ENCODE measurements at places on chromosomes 3 and 15.

DNA sequence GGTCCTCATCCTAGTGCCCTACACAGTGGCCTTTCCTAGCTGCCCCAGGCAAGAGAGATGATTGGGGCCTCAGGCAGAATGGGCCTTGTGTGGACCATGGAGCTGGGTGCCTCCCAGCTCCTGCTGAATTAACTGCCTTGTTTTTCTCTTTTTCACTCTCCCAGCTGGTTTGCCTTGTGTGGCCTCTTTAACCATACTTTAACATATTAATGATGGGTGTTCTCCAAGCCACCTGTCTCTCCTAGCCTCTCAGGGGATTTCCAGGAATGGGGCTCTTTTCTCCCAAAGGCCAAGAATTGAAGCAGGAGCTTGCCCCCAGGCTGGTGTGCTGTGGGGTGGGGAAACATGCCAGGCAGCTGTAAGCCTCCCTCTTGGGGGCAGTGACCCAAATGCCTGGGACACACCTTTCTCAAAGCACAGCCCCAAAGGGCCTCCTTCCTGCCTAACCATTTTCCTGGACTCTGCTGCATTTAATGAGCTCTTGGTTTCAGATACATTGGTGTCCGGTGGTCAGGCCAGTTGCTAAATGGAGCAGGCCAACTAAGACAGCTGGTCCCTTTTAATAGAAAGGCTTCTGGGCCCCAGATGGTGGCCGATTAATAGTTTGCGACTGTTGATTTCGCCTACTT lies 5.6 kb downstream of the ALPK3 start:
- DNase-seq: no peak

DNA sequence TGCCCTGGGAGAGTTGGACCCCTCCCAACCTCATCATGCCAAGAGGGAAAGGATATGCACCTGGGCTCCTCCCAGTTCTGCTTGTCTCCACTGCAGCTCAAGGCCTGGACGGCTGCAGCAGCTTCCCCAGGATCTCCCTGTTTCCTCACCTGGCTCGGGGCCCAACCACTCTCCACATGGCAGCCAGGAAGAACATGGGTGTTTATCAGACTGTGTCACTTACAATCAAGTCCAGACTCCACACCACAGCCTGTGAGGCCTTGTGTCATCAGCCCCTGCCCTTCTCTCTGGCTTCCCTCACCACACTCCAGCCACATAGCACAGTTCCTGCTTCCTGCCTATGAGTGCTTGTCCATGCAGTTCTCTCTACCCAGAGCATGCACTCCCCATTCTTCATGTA lies 534.4 kb downstream of the EPHB1 start:
- no peak for DNase-seq

GRCh38 chr3:179174316-179174715 lies 26.2 kb downstream of the PIK3CA start:
- no peak for DNase-seq

- DNase-seq: peak; percentile 52
These were observed 105.1 kb upstream of the GALNT15 start for GRCh38 chr3:16069149-16069922.

GRCh38 chr3:190224456-190224855 lies 97.8 kb downstream of the CLDN1 start:
- no peak for DNase-seq

DNA sequence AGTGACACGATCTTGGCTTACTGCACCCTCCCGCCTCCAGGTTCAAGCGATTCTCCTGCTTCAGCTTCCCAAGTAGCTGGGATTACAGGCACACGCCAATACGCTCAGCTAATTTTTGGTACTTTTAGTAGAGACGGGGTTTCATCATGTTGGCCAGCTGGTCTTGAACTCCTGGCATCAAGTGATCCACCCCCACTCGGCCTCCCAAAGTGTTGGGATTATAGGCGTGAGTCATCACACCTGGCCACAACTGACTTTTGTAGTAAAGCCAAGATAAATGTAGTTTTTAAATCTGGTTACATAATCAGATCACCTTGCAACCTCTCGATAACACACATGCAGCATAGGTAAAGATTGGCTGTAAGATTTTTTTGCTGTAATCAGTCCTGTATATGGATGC lies 657.5 kb upstream of the DPPA4 start:
- DNase-seq: no peak

DNA sequence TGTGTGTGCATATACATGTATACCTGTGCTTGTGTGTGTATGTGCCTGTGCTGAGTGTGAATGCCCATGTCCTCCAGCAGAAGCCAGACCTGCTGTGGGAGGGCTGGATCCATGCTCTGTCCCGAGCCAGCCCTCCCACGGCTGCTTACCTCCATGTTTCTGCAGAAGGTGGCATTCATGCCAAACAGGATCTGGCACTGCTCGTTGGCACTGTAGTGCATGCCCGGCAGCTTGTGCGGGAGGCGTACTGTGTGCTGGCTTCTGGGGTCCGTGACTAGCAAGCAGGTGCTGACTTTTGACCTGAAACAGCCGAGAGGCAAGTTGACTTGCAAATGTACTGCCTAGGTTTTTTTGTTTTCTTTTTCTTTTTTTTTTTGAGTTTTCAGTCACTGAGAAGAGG lies 189.3 kb downstream of the ADAMTS17 start:
- DNase-seq: no peak

GRCh38 chr3:63384382-63384781 lies 106.3 kb downstream of the SYNPR start:
- DNase-seq: no peak

- DNase-seq: no peak
These were observed 599.4 kb downstream of the ZIC1 start for GRCh38 chr3:148008591-148008990.

DNA sequence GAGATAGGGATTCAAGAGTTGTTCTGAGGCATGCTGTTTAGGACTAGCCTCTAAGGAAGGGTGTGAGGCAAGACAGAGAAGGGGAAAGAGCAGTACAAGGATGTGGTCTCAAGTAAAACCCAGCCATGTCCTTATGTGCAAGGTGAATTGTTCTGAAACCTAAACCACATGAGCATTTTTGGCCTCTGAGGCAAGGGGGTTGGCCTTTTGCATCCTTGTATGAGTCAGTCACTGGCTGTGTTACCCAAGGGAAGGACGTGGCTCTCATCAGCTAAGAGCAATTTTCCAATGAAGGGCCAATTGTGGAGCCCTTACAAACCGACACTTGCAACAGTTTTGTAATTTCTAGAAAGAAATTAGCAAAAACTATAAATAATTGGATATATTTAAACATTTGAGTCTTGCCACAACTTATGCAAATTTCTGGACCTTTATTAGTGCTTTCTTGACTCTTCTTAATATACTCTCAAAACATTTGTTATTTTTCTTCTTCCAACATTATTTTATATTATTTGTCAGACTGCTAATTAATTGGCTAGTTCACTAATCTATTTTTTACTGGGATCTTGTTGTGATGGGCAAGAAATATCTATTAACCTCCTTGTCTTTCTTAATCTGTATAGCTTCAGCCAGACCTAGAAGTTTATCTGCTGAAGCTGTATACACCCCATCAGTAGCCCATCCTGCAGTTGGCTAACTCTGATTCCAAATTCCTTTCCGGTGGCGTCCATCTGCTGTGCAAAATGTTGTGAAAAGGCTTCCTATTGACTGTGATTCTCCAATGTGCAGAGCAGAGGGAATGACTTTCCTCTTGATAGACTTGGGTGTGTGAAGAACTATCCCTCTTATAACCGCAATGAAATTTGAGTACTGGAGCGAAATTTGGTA lies 97.7 kb upstream of the P2RY1 start:
- DNase-seq: peak; percentile 4

GRCh38 chr15:55737373-55737772 lies 5.6 kb downstream of the PRTG start:
- DNase-seq: no peak

GRCh38 chr3:126827121-126827520 lies 123.1 kb downstream of the CHCHD6 start:
- DNase-seq: no peak

- no peak for DNase-seq
These were observed 12.0 kb downstream of the AMOTL2 start for GRCh38 chr3:134362221-134362620.

GRCh38 chr3:197135212-197135611 lies 105.6 kb upstream of the MELTF start:
- DNase-seq: no peak

DNA sequence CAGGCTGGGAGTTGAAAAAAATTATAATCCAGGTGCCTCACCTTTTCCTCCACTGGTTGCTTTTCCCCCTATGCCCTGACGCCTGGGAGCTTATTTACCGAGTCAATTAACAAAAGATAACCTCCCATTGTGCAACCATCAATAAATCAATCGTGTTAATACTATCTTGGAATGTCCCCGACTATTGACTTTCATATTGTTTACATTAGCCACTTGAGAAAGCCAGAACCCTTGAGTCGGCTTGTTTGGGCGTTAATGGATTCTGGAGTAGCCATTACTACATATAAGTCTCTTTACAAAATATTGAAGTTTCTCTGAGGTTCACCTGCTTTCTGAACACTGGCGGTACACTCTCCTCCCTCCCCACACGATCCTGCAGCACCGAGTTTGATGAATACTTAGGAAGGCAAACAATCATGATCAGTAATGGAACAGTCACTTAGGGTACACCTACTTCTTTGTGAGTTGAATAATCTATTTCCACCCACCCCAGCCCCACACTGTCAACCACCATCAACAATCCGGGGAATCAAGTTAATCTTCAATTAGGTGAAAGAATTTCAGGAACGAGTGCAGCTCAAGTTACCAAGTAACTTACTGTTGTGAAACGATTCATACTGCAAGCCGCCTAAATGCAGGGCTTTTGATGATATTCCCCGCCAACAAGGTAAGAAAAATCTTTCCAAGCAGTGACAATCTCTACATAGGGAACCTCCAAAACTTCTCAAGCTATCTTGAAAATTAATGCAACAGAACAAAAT lies 159.3 kb upstream of the NR2F2 start:
- no peak for DNase-seq

DNA sequence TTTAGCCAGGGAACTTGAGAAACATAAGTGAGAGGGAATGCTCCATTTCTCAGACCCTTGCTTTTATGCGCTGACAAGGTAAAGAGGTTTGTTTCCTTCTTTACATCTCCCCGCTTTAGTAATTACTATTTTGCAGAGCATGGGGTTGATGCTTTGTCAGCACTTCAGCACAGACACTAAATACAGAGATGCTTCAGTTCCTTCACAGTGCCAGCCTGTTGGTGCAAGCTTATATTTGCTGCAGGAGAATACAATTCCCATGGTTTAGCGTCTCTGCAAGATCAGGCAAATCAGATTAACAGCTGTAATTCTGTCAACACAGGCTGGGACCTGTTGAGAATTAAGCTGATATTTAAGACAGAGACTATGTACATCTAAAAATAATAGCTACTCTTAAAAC lies 2.9 kb downstream of the FMN1 start:
- no peak for DNase-seq

DNA sequence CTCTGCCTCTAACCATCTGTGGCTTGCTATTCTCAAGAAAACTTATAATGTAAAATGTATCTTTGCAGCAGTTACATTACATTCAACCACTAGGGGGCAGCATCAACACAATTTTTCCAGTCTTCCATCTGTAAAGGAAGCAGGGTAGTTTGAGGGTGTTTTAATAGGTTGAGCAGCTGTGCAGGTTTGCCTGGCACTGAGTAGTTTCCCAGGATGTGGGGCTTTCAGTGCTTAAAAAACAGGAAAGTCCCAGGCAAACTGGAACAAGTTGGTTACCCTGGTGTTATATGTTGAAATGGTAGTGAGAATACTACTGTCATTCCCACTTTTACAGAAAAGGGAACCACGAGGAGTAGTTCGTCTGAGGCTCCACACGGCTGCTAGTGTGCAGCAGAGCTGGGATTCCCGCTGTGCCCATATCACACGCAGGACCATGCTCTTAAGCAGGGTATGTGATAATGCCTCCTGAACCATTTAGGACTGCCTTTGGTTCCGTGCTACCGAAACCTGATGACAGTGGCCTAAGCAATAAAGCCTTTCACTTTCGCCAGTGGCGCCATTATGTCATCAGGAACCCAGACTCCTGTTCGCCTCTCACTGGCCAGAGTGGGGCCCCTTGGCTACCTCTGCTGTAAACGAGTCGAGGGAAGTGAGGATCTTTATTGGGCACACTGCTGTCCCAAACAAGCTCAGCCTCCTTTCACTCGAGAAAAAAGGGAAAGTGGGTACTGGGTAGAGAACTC lies 64.7 kb upstream of the ZBTB38 start:
- peak; percentile 19 for DNase-seq

DNA sequence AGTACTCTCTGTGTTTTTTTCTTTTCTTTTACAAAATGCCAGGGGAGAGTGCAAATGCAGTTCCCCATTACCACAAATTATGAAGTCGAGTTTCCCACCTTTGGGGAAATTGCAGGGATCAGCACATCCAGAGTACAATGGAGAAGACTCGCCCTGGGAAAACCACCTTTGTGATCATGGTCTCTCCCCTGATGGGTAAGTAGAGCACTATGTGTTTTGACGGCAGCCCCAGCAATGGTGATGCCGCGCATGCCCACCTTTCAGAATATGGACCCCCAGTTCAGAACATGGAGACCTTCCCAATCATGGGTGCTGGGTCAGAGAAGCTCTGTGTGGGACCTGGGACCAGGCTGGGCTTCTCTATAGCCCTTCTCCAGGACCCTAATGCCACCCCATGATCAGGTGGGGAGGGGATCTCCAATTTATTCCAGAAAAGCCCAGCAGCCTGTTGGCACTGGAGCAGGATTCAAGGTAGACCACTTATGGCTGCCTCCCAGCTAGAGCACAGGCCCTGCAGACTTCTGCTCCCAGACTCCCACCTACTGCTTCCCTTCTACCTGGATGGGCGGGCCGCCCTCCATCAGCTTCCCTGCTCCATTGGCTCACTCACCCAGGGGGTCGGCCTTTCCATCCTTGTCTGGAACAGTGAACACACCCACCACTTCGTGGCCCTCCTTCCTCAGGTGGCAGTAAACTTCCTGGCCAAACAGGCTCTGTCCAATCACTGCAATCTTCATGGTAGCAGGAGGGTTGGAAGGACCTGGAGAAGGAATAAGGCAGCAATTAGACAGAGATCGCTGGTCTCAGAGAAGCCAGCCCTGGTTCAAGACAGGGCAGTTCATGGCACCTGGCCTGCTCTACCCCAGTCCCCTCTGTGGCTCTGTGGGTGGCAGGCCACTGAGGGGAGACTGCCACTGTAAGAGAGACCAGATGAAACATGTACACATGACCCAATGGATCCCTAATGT lies 19.9 kb downstream of the ALDH1L1 start:
- no peak for DNase-seq

Measured in SW 1271 (cell line).